ENCODE measurements at places on chromosomes 12 and 14.

DNA sequence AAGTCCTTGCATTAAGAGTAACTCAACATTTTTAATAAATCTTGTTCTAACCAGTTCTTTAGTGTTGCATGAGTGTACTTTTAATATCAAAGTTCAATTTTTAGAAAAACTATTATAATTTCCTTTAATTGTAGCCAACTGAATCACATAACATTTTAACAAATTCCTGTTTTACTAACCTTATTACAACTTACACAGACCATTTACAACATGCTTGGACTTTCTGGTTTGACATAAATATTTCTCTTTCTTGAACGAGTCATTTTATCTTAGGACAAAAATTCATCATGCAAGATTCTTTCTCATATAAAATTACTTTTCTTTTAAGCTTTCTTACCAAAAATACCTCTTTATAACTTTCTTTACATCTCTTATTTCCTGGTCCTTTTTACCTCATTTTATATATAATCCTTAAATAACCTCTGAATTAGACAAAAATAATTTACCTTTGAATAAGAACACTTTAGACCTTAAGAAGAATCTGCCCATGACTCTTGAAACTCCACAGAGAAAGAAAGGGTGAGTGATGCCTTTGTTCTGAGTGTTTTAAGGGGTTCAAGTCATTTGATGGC lies 3.9 kb downstream of the SLCO1A2 start:
- DNase-seq: no peak

DNA sequence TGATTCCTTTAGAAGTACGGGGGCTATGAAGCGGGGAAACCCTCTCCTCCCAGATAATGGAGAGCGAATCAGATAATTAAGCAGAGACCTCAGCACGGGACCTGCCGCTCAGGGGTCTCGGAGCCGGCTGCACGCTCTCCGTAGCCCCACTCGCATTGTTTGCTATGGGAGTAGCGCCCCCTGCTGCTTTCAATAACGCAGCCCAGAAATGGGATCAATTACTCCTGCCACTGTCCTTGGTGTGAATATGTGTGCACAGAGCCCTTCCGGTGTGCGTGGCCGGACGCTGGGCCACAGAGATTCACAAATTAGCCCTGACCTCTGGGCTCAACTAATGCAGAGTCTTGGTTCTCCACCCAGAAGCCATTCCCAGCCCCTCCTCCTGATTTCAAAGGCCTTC lies 76.4 kb upstream of the TMEM132C start:
- no peak for DNase-seq

DNA sequence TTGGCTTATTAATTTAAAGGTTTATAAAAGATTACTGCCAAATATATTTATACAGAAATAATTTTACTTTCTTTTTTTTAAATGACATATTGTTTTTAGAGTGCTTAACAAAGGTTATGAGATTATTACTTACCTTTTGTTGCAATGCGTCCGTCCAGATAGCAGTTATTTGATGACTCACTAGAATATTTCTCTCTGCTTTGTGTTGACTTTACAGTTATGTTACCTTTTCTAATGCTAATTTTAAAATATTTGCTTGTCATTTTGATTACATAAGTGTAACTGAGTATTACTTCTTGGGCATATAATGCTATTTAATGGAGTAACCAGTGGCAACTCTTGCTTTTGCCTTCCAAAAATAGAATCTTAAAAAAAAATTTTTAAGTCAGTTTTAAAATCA lies 6.3 kb upstream of the PZP start:
- DNase-seq: no peak

- no peak for DNase-seq
These were observed 28.2 kb downstream of the FERMT2 start for GRCh38 chr14:52922656-52923055.

DNA sequence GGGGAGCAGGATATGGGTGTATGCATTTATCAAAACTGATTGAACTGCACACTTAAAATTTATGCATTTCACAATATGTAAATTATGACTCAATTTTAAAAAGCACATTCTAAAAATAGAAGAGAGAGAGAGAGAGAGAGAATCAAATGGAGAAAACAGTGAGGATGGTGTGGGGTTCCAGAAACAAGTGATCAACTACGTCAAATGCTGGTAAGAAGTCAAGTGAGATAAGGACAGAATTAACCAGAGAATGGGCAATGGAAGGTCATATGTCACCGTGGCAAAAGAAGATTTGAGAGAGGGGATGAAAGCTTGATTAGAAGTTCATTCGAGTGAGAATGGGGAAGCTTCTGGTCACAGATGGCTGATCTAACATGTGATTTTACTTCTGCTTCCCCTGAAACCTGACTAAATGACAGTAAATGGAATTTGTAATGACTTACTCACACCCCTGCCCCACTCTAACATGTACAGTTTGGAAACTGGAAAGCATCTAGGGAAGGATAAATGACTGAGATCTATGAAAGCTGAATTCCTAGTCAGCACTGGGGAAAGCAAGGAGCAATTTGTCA lies 276.5 kb upstream of the AMIGO2 start:
- DNase-seq: no peak

- DNase-seq: no peak
These were observed 41.5 kb downstream of the RERG start for GRCh38 chr12:15179672-15180071.

DNA sequence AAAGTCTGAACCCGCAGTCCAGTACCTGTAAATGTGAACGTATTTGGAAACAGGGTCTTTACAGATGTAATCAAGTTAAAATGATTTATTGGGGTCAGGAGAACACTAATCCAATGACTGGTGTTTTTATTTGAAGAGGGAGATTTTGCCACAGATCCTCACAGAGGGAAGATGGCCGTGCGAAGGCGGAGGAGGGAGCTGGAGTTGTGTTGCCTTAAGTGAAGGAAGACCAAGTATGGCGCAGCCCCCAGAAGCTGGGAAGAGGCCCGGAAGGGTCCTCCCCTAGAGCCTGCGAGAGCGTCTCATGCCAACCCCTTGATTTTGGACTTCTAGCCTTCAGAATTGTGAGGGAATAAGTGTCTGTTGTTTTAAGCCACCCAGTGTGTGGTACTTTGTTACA lies 102.8 kb upstream of the NUDT4 start:
- DNase-seq: no peak

- DNase-seq: no peak
These were observed 202.2 kb downstream of the ATP23 start for GRCh38 chr12:58143498-58143995.

- no peak for DNase-seq
These were observed 160.5 kb downstream of the PIK3C2G start for GRCh38 chr12:18421867-18422266.

DNA sequence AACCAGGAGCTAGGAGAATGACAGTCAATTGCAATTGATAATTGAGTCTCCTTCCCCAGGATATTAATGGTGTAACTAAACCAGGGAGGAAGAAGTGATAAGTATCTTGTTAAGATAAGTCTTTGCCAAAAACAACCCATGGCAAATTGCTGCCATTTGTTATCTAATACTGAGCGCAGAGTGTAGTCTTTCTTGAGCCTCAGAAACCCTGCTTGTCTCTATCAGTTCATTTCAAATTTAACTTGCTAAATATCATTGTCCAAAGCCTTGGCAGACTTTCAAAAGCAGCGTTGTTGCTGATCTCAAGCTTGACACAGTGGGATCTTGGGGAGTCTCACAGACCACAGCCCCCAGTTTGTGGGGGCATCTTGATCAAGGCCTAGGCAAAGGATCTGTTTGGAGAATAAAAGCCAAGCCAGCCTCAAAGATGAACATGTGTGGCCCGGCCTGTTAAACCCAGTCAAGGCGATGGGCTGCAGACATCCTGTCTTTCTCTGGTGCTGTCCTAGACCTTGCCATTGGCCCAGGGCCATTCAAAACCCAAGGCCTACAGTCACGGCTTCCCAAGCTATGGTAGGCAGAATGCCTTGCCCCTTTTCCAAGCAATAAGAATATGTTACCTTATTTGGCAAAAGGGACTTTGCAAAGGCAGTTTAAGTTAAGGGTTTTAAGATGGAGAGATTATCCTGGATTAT lies 164.2 kb downstream of the CHST11 start:
- no peak for DNase-seq

GRCh38 chr12:71759941-71760340 lies 5.3 kb downstream of the RAB21 start:
- no peak for DNase-seq

- DNase-seq: no peak
These were observed 35.3 kb downstream of the CFAP251 start for GRCh38 chr12:121953695-121954094.

DNA sequence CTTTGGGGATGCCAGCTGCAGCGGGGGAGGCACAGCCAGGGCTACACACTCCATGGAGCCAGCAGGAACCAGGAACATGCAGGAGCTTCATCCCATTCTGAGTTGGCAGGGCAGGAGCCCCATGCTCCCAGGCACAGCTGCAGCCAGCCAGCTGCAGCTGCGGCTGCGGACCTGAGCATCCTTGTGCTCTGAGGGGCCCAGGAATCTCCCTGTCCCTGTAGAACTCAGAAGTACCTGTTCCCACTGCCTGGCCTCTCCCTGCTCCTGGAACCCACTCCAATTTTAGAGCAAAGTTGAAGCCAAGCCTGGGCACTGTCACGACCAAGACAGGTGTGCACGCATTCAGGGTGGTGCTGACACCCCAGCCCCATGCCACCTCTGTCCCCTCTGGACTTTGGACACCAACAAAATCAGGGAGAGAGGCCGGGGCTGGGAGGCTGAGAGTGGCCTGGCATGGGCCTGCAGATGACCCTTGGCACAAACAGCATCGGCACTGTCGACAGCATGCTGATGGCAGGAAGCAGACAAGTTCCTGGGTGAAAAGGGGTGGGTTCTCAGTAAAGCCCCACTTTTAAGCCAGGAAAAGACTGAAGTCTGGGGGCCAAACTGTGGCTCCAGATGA lies 257.3 kb upstream of the LRFN5 start:
- no peak for DNase-seq

- DNase-seq: no peak
These were observed 8.4 kb downstream of the FAM186A start for GRCh38 chr12:50387972-50388478.

DNA sequence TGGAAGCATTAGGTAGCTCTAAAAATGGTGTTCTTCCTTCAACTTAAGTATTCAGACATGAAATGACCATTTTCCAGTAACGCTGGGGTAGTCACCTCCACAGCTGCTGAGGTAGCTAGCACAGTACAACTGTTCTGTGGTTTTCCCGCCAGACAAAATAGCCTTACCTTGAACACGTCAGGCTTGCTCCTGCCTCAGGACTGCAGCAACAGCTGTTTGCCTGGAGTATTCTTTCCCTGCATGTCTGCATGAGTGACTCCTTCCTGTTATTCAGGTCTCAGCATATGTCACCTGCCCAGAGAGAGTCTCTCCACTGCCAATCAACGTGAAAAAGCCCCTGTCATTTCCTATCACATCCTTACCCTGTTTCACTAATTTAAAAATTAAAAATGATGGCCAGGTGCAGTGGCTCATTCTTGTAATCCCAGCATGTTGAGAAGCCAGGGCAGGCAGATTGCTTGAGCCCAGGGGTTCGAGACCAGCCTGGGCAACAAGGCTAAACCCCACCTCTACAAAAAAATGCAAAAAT lies 37.9 kb downstream of the WDR89 start:
- DNase-seq: no peak

- peak; percentile 47 for DNase-seq
These were observed 17.4 kb upstream of the B4GALNT3 start for GRCh38 chr12:442235-442884.

- peak; percentile 41 for DNase-seq
These were observed 74.7 kb downstream of the NOC4L start for GRCh38 chr12:132218915-132219314.

GRCh38 chr14:65461730-65462129 lies 49.2 kb downstream of the FUT8 start:
- DNase-seq: no peak

DNA sequence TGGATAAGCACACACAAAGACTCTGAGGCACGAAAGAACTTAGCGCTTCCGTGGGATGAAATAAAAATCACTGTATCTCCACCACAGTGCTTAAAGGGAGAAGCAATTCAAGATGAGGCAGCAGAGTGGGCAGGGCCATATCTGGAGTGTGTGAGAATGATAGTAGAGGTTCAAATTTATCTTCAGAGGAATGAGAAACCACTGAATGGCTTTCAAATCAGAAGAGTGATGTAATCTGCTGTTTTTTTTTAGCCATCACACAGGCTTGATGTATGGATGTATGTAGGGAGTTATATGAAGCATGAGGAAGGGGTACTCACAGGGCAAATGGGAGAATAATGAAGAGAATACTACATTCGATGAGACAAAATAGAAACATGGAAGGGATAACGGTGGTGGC lies 24.1 kb downstream of the MDGA2 start:
- no peak for DNase-seq

GRCh38 chr12:12791756-12792369 lies 6.4 kb downstream of the APOLD1 start:
- no peak for DNase-seq

DNA sequence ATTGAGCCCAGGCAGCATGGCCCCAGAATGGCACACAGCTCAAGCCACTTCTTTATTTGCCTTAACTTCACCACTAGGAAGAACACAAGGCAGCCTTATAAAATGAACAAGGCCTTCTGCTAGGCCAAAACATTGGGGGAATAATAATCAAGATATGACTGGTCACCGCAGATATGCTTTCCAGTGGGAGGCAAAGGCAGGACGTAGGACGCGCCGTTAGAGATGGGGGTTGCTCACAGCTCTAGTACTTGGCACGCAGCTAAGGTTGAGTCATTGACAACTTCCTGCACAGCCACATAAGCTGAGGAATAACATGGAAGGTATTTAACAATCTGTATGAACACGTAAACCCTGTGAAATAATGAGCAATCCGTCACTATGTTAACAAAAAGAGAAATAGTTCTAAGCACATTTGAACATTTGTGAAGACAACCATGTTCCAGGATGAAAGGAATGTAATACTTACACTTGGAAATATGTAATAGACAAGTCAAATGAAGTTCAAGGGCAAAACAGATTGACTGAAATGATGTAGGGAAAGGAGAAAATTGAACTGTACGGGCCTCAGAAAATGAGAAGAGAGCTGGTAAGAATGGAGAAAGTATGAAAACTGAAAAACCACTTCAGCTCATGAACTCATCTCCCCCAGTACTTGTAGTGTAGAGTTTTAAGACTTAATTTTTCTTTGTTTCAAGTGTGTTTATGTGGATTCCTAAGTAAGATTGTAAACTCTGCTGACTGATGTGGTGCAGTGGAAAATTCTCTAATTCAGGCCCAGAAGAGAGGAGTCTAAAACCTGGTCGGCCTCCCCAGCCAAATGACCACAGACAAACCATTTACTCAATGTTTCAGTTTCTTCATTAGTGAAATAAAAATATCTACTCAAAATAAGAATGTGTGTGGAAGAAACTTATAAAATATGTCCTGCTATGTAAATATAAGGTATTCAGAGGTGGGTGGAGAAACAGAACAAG lies 59.3 kb upstream of the CCDC91 start:
- DNase-seq: no peak

- DNase-seq: no peak
These were observed 28.3 kb downstream of the GALNT9 start for GRCh38 chr12:132300789-132301722.

DNA sequence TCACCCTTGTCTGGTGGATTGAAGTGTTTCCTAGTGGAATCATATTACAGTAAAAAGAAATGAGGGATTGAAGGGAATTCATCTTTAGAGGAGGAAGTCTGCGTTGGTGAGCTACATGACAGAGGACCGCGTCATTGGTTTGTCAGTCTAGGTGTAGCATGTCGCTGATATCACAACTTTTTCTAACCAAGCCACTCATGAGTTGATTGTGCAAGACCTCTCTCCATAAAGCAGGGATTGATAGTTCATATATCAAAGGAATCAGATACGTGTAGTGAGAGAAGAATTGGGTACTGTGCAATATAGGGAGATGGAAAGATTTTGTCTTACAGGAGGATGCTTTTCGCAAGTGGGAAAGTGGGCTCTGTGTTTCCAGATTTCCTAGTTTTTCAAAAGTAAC lies 3.0 kb upstream of the FBXO33 start:
- DNase-seq: no peak

Data from activated gamma-delta T cell treated with Interleukin-2 at 50 U/mL for 16 hours (primary cell).